GM13976 (cell line): ENCODE measurements at places on chromosomes 3 and 15.

DNA sequence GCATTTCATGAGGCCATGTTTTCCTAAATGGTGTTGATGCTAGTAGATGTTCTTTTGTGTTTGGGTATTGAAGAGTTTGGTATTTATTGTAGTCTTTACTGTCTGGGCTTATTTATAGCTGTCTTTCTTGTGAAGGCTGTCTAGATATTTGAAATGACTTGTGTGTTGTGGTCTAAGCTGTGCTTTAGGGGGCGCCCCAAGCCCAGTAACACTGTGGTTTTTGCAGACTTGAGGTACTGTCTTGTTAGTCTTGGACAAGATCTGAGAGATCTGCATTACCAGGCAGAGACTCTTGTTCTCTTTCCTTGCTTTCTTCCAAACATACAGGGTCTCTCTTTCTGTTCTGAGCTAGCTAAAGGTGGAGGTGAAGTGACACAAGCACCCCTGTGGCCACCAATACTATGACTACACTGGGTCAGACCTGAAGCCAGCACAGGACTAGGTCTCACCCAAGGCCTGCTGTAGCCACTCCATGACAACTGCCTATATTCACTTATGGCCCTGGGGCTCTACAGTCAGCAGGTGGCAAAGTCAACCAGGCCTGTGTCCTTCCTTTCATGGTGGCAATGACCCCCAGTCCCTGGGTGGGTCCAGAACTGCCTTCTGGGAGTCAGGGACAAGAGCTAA is 152.1 kb upstream of the TBC1D5 start:
- no peak for DNase-seq

- DNase-seq, result no peak
Observed at GRCh38 chr3:72614394-72615074, 233.7 kb downstream of the SHQ1 start.

- DNase-seq, result no peak
Observed at GRCh38 chr3:137012097-137012501, 54.3 kb downstream of the IL20RB start.

GRCh38 chr15:65862682-65863081 is 6.6 kb upstream of the RAB11A start:
- peak; percentile 64 for DNase-seq

- no peak for DNase-seq
Observed at GRCh38 chr15:99016680-99017321, 9.2 kb upstream of the PGPEP1L start.

DNA sequence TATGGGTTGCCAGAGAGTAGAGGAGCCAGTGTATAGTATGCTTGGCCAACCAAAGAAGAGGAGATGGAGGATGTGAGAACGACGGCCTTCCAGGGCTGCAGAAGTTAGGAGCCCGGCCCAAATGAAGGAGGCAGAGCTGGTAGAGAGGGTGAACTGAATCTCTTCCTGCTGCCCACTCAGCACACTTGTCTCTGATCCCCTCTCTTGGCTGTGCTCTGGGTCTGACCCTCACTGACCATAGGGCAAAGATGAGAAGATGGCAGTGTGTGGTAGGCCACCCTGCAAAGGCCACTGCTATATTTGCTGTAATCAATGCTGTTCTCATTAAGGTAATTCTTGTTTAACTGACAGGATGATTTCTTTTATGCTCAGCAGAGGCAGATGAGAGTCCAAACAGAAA is 256.0 kb downstream of the OCA2 start:
- DNase-seq, result peak; percentile 5

GRCh38 chr15:41629463-41629862 is 30.7 kb upstream of the MGA start:
- DNase-seq, result no peak

- DNase-seq, result no peak
Observed at GRCh38 chr3:12578742-12579141, 21.9 kb downstream of the MKRN2 start.

DNA sequence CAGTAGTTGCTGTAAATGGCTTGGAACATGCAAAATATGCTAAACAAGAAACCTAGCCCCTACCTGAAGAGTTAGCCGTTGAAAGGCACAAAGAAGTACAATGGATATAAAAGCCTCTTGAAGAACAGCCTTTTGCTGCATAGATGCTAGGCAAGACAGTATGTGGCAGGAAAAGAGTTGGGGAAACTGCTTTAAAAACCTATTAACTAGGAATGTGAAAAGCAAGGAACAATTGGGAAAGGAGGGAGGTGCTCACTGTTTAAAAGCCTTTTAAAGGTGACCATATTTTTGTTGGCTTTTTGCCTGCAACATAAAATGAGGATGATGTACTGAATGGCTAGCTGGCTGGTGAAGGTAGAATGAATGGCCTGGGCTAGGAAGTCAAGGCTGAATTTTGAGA is 24.5 kb upstream of the SOX2 start:
- no peak for DNase-seq

DNA sequence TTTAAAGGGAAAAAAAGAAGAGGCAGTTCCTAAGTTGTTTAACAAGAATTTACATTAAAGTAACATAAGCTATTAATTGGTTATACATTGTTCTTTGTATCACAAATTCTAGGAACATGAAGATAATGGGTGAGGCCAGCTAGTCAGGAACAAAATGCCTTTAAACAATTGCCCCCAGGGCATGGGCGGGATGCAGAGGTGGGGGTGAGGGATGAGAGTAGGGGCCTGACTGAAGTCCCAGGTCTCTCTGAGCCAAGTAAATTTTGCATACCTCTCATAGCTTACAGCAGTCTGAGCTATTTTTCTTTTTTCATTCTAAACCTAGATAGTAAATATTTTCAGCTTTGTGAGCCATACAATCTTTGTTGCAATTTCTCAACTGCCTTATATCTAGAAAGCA is 77.8 kb upstream of the RNU6-1 start:
- DNase-seq, result no peak

DNA sequence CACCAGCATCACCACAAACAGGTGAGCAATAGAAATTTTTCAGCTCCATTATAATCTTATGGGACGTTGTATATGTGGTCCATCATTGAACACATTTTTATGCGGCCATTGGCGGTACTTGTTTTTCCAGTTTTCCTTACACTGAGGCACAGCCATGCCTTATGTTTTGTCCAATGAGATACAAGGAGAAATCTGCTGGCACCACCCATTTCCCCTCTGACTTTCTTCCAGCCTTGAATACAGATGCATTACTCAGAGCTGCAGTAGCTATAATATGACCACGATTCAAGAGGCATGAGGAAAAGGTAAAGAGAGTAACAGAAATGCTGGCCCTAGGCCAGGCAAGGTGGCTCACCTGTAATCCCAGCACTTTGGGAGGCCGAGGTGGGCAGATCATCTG is 9.0 kb upstream of the PIK3R4 start:
- DNase-seq, result no peak

DNA sequence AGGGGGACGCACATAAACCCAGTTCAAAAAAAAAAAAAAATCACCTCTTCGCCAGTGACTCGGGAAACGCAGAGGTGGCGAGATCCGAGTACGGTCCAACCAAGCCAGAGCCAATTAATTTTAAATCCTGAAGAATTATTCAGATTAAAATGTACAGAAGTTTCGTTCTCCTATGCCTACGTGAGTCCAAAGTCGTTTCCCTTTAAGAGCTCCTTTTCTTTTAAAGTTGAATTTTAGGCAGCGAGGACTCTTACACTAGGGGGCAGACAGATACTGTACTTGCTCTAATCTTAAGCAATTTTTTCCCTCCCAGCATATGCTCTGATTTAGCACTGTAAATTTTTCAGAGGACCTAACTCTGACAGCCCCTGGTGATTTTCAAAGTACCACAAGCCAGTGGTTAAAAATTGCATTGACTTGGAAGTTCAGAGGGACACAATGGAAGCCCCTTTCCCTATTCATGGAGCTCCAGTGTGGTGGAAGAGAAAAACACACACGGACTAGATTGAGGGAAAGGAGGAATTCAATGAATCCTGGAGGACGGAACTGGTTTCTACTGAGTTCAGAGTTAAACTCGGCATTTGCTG is 3.3 kb upstream of the NR2F2 start:
- no peak for DNase-seq

GRCh38 chr15:97023488-97023844 is 693.0 kb downstream of the NR2F2 start:
- no peak for DNase-seq

DNA sequence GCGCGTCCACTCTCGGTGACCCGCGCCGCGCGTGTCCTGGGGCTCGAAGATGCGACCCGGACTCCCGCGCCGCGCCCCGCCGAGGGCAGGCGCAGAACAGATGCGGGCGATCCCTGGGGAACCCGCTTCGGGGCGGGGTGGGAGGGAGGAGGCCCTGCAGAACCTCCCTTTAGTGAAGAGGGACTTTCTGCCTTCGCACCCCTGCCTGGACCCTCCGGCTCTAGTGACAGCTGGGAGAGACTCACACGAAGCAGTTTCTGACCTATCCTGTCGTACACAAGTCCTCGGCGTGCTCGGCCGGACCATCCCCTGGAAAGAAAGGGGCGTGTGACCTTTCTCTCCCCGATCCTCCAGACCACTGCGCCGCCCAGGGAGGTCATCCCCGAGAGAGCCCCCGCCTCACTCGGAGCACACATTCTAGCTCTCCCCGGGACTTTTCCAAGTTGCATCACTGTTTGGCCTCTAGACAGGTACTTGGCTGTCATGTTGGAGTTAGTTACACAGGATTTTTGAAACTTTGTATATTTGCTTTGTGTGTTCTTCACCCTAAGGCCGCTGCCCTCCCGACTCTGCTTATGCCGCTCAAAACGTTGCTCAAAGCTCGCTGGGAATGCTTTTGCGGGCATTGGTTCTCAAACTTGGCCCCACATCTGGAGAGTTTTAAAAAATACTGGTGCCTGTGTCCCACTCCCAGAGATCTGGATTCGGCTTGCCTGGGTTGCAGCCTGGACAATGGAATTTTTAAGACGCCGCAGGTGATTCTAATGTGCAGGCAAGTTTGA is 582 bp downstream of the CGNL1 start:
- DNase-seq, result peak; percentile 43

DNA sequence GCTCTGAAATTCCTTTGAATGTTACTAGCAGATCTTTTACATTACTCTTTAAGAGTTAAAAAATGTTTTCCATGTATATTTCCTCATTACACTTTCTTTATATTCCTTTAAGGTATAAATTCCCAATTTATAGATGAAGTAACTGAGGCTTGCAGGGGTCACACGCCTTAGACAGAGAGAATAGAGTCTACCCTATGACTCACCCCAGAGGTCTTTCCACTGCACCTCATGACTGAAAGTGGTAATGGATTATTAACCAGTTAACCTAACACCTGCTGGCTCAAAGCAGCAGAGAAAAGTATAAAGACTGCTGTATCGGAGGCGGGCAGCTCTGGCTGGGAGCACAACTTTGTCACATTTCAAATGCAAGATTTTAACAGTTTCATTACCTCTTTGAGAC is 37.7 kb downstream of the LDHAL6B start:
- peak; percentile 60 for DNase-seq

DNA sequence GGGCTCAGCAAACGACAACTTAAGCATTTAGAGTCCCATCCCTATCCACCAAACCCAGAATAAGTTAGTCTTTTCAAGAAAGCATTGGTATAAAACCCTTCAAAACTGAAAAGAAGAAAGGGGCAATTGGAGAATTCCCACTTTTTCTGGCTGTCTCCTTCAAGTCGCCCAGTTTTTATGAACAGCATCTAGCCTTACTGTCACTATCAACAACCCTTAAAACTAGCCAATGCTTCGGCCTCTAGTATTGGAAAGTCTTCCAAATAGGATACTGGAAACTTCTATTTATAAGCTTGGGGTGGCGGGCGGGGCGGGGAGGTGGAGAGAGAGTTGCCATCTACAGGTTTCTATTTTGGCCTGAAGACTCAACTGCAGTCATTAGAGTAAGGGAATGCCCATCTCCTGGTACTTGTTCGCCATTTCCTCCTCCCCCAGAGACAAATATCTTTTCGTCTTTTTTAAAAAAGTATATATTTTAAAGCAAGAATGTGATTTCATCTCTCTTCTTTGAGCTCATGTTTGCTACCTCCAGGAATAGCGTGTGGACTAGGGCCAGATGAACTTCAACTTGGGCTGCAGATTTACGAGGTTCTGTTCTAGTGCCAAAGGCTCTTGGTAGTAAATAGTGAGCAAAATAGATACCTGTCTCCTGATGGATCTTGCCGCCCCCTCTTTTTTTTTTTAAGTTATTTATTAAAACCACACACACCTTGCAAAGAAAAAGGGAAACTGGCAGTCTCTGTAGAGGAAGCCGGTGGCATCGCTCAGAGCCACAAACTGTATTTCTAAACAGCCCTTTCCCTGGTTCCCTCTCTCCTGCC is 2.7 kb downstream of the BCL6 start:
- no peak for DNase-seq

DNA sequence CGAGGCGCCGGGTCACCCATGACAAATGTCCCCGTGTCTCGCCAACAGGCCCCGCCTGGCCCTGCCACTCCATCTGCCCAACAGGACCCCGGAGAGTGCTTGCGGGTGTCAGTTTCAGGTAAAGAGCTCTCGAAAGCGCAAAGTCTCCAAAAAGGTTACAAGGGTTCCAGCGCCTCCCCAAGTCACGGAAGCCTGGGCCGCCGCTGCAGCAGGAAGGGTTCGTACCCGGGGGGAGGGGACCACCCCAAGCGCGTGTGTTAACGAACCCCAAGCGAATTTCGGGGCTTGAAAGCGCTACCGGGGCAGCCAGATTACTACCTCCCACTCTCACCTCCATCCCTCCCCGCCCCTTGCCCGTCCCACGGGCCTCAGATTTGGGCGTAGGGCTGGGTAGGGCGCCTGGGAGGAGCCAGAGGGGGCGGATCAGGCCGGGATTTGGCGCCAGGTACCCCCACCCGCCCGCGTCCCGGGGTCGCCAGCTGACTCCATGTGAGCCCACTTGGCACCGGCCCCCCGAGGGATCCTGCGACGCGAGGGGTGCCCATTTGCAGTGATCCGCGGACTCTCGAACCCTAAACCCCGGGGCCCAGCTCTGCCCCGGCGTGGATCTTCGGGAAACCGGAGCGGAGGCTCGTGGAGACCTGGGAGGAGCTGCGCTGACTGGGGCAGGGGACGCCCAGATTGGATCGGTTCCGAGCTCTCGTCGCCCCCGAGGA is 85.9 kb downstream of the NR2F2 start:
- no peak for DNase-seq

- no peak for DNase-seq
Observed at GRCh38 chr15:42805266-42805665, 68.3 kb upstream of the CDAN1 start.

DNA sequence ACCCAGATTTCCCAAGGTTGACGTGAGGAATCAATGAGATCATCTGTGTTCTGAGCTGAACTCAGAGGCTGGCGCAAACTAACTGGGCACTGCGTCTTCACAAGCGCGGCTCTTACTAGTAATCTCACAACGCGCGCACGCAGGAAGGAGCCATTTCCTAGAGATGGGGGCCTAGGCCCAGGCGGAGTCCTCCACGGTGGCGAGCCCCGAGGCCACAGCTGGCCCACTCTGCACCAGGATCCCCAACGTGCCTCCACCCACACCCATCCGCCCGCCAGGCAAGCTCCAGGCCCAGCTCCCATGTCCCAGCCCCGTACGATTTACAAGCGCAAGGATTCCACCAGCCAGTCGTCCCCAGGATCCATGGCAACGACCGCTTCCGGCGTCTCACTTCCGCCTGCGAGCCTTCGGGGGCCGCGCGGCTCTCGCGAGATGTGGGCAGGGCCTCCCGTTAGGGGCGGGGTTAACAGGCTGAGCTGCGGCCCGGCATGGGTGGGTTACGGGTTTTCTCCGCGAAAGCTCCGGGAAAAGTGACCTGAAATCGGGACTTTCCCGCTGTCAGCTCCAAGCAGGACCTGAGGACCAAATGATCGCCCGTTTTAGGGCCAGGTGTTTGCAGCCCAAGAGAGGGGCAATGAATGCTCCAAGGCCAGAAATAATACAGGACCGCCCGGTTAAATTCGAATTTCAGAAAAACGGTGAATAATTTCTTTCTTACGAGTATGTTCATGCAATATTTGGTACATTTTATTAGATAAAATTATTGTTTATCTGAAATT is at the start of gene WDR73:
TSS of gene WDR73 (minus strand) at position 374 of the 779 bp plus-strand sequence. CDS start at position 365, 9 bp downstream.
- peak; percentile 97 for DNase-seq
